ENCODE measurements at places on chromosomes 16 and 17.
A peak's percentile ranks its signal among the peaks of the same experiment; 100 is the strongest.

- DNase-seq, result no peak
These were observed 3.8 kb downstream of the PRR29 start for GRCh38 chr17:64001763-64002529.

DNA sequence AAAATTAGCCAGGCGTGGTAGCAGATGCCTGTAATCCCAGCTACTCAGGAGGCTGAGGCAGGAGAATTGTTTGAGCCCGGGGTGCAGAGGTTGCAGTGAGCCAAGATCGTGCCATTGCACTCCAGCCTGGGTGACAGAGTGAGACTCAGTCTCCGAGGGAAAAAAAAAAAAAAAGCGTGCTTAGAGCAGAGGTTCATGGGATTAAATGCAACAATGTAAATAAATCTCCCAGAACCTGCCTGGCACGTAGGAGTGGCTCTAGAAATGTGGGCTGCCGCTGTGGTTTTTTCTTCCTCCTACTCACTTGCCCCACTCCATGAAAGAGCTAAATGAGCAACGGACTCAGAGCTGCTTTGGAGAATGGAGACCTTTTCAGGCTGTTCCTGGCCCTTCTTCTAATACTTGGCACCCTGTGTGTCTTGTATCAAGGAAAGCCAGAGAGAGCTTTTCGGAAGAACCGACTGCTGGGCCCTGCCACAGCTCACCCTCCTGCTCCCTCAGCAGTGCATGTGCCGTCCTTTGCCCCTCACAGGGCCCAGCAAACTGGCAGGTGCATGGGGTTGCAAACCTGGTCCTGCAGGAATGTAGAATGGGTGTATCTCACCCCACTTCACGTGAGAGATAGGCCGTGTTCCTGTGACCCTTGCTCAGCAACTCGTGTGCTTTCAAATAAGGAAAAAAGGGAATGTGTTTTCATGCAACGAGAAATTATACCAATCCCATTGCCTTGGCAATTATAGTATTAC, 52.0 kb downstream of the LDHD start:
- peak; percentile 65 for DNase-seq

DNA sequence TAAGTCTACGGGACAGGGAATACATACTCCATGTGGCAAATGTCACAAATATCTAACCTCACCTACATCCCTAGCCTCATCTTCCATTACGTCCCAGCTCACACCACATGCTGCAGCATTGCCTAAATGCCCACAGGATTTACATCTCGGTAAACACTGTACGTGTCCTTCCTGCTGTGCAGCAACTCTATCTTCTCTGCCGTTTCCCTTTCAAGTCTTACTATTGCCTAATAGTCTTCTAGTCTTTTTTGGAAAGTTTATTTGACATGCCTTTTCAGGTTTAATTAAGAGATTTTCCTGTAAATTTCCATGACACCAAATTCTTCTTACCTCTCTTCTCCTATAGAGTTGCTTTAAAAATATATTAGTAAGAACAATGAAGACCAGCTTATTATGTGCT, 120.5 kb downstream of the HS3ST4 start:
- no peak for DNase-seq

- peak; percentile 14 for DNase-seq
These were observed 27.3 kb downstream of the MIS12 start for GRCh38 chr17:5513628-5514027.

DNA sequence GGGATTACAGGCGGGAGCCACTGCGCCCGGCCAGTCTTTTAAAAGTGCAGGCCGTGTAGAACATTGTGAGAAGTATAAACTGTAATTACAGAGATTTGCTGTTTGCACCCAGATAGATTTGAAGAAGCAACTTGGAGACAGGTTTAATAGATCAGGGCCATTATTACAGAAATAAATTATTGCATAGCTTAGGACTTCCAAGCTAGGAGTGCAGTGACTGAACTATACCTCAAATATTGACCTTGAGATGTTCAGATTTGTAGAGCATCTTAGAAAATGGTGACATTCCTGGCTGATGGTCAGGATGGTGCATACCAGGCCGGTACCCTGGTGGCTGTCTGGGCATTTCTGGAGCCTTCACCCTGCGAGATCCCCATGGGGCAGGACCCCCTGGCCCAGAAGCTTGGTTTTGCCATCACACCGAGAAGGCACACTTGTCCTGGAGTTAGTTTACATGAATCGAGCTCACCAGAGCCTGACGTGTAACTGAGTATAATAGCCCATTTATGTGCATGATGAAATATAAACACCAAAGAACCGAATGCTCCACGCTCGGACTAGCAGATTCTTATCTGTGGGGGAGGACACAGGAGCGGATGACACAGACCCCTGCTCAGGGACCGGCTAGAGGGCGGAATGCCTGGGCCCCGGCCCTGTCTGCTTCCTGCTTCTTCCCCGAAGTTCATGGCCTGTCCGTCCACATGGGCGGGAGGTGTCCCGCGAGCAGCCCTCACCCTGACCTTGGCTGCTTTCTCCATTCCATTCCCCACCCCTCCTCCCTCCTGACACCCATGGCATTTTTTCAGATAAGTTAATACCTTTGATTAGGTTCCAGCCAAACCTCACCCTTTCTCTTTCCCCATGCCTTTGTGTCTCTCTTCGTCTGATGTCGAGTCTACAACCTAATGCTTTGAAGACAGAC, 32.1 kb downstream of the CCDC40 start:
- no peak for DNase-seq

DNA sequence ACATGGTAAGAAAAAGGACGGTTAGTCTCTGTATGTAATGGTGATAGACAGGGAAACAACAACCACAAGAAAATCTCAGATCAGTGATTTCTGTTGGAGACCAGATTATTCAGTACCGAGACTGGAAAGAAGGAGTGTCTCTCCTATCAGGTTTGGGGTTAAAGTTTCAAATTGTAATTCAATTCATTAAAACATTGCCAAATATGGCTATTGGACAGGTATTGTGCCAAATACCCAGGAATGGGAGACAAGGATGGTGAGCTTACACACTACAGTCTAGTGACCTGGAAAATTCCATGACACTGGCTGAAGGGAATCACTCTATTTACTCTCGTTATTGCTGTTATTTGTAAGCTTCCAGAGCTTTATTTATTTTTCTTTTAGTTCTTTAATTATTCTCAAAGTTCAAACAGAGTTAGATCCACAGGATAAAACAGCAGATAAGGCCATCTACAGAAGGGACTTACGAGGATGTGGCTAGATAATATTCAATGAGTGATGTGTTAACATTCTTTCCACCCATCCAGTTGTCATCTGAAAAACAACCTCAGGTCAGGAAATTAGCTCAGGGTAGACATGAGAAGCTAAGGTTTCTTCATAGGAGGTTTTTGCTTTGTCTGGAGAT, 25.1 kb upstream of the MMD start:
- no peak for DNase-seq

All from activated naive CD4-positive, alpha-beta T cell treated with anti-CD3 and anti-CD28 coated beads for 36 hours (primary cell).